ENCODE measurements at places on chromosomes 5 and 9.

DNA sequence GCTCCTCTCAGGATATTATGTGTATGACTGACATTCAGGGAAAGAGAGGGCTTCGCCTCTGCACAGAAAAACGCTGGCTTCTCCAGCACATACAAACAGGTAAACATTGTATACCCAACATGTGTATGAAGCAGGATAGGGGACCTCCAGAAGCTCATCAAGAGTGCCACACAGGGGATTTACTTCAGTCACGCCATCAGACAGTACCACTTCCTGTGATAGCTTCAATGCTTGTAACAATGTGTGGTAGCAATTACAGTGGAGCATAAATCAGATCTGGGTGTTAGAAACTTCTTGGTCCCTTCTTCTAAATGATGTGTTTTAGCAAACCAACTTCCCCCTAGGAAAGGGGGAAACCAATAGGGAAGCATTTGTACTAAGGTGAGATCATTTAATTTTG, 160.8 kb downstream of the TSSK1B start:
- DNase-seq, result no peak

GRCh38 chr9:37746448-37747270, 6.9 kb upstream of the TRMT10B start:
- no peak for DNase-seq

GRCh38 chr9:114894609-114895433, 35.6 kb downstream of the TNFSF8 start:
- no peak for DNase-seq

DNA sequence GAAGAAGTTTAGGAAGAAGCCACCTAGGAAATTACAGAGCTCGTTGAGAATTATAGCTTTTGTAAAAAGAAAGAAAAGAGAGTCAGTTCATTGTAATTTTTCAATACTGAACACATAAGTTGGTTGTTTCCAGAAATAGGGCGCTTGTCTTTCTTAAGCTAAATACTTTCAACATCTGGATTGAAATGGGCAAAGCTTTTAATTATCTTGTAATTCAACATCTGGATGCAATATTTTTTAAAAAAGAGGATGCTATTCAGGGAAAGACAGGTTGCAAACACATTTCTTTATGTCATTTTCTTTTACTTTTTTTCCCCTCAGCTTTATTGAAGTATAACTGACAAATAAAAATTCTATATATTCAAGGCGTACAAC, 100.7 kb upstream of the TRPC7 start:
- DNase-seq, result no peak

DNA sequence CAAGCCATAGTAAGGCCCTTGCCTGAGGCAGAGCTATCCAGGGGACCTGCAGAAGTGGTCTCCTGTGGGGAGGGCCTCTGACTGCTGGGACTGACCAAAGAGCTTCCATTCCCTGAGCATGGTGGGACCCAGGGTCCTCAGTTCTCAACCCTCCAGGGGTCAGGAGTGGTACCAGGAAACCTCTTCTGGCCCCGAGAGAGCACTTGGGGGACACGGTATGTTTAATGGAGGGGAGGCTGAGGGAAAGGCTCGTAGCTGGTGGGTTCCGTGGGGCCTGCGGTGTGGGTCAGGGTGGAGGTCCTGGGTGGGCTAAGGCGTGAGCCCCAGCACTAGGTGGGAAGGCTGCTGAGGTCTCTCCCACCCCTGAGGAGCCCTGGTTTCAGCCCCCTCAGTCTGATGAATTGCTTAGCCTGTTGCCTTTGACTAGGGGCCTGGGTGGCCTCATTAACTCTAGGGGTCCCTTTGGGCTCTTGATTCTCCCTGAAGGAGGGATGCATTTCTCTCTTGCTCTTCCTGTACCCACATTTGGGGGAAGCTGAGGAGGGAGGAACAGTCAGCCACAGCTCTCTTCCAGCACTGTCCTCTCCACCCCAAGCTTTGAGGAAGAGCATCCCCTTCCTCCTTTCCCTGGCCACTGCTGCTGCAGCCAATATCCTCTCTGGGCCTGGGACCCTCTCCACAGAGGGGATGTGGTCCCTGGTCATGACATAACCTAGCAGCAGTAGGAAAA, 34.0 kb downstream of the CSF1R start:
- DNase-seq, result no peak

Measured in T-cell (primary cell).